ENCODE measurements at places on chromosomes 2 and 18.
A peak's percentile ranks its signal among the peaks of the same experiment; 100 is the strongest.

- DNase-seq = no peak
Observed at GRCh38 chr18:58761241-58761969, 90.1 kb downstream of the MALT1 start.

GRCh38 chr2:120520929-120521912 lies 175.3 kb downstream of the INHBB start:
- DNase-seq = peak; percentile 27

DNA sequence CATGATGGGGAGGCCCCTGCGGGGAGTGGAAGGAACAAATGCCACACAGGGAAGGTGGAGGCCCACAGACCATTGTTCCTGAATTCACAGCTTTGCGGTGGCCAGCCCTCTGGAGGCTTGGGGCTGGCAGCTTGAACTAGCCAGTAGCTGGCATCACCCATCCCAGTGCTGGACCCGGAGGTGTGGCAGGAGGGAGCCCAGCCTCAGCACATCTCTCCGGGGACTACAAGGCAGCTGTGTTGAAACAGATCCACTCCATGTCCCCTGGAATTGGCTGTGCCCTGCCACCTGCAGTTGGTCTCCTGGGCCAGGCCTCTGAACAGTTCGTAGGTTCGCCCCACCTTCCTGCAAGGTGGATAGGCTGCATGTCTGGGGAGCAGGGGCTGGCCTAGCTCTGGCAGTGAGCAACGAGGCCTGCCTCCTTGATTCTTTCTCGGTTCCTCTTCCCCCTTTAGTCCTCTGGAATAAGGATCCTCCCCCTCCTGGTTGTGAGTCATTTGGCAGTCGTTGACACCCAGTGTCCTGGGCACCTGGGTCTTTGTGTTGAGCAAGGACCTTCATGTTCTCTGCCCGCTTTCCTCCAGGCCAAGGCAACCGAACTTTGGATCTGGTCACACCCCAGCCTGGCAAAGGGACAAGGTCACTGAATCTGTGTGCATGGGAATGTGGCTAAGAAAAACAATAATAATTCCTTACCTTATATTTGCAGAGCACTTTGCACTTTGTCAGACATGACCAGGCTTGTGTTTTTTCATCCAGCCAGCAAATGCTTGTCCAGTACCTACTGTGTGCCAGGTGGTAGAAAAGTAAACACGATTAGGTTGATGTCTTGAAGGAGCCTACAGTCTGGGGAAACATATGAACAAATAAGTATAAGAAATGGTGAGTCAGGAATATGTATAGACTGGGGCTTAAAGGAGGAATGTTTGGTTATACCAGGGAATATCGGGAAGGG lies 55.0 kb upstream of the MCFD2 start:
- peak; percentile 31 for DNase-seq

- DNase-seq = no peak
Observed at GRCh38 chr2:48161628-48162027, 255.3 kb upstream of the FBXO11 start.

GRCh38 chr2:219852626-219853025 lies 225.2 kb downstream of the SLC4A3 start:
- DNase-seq = no peak

GRCh38 chr2:159617100-159617499 lies 752 bp upstream of the BAZ2B start:
- DNase-seq = no peak

GRCh38 chr2:144496092-144496976 lies 23.6 kb downstream of the ZEB2 start:
- DNase-seq = no peak
